ENCODE measurements at places on chromosomes 3 and 15. TPM values are rescaled to one million over a fixed set of nuclear protein-coding genes. Genes with fewer than 3 reads are reported as not detected.

- no peak overlapping the region for H3K27ac ChIP-seq
- no peaks in the 10 kb centered on the region for H3K4me1 ChIP-seq
- no peak for DNase-seq
- no peak overlapping the region for H3K4me3 ChIP-seq
Observed at GRCh38 chr3:15722877-15723623, 74.7 kb downstream of the ANKRD28 start.

DNA sequence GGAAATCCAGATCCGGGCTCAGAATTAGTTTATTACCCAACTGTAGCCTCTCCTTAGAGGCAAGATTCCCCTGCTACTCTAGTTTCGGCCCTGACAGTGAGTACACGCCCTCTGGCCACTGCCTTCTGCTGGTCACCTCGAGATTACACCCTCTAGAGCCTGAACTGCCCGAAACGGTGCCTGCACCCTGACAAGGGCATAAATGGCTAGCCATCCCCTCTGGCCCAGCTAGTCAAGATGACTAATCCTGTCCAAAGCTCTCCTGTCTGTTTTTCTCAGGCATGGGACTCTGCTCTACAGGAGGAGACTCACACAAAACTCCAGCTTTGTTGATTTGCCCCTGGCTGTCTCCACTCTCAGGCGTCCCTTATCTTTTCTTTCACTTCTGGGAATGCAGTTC, 150.5 kb upstream of the UBE2E2 start:
- H3K36me3 ChIP-seq: no peaks in the 10 kb centered on the region
- H3K27ac ChIP-seq: no peak overlapping the region
- H3K4me3 ChIP-seq: no peak overlapping the region
- DNase-seq: no peak

Gene MORC1
- total RNA-seq: not detected

Gene TNFAIP8L3
- total RNA-seq: not detected

DNA sequence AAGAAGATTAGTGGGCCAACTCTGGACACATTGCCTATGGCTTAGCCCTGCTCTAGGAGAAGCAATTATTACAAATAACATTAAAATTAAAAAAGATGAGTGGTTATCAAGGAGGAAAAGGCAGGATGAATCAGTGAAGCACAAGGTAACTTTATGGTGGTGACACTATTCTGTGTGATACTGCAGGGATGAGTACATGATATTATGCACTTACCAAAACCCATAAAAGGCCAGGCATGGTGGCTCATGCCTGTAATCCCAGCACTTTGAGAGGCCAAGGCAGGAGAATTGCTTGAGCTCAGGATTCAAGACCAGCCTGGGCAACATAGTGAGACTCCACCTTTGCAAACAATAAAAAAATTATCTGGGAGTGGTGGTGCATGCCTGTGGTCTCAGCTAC, 344.3 kb upstream of the CDIN1 start:
- H3K4me3 ChIP-seq: no peak overlapping the region
- H3K27me3 ChIP-seq: no peaks in the 10 kb centered on the region
- H3K36me3 ChIP-seq: no peaks in the 10 kb centered on the region
- no peak for DNase-seq
- H3K4me1 ChIP-seq: no peaks in the 10 kb centered on the region

DNA sequence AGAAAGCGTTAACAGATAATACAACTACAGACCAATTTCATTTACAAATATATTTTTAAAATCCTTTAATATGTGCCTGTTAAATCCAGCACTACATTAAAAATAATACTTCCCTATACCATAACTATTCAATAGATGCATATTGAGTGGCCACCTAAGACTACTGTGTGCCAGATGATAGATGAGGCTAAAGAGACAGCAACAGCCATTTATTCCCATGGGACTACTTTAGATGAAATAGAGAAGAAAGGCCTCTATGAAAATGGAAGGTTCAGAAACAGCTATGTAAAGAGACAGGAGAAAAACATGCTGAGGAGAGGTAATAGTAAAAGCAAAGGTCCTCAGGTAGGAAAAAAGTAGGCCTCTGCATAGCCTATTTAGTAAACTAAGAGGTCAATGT, 358.1 kb downstream of the ULK4 start:
- no peak overlapping the region for H3K4me3 ChIP-seq
- no peaks in the 10 kb centered on the region for H3K27me3 ChIP-seq
- no peaks in the 10 kb centered on the region for H3K4me1 ChIP-seq
- DNase-seq: no peak
- H3K36me3 ChIP-seq: no peaks in the 10 kb centered on the region

Gene BOC
- total RNA-seq: not detected

- no peak overlapping the region for H3K4me3 ChIP-seq
- H3K27ac ChIP-seq: no peak overlapping the region
- no peaks in the 10 kb centered on the region for H3K36me3 ChIP-seq
- peaks cover 8% of the 10 kb centered on the region for H3K27me3 ChIP-seq
- DNase-seq: no peak
Observed at GRCh38 chr3:111035316-111035715, 36.3 kb upstream of the NECTIN3 start.

- H3K4me1 ChIP-seq: peaks cover 32% of the 10 kb centered on the region
- H3K36me3 ChIP-seq: peaks cover 2% of the 10 kb centered on the region
- no peaks in the 10 kb centered on the region for H3K27me3 ChIP-seq
- no peak for DNase-seq
Observed at GRCh38 chr3:48634661-48635221, 520 bp downstream of the SLC26A6 start.

All from T-cell (primary cell).